RKO (cell line): ENCODE measurements at places on chromosomes 1 and 21.

GRCh38 chr1:23825076-23825761, at the start of gene HMGCL:
Gene HMGCL (minus strand): TSS chr1:23825429. CDS start chr1:23825415, 14 bp downstream.
- DNase-seq = peak; percentile 90

DNA sequence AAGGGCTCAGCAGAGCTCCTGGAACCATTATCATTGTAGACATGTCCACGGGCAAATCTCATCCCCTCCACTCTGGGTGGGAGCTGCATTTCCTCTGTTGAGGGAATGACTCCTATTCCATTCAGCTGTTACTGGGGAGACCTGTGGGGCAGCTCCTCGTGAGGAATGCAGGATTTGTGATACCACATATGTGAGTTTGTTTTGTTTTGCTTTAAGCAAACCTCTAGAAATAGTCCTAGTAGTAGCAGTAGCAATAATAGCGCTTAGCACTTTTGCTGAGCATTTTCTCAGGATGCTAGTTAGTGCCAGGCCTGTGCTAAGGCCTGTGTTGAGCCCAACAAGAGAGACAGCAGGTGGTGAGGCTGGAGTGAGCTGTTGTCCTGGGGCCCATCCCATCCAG, 10.8 kb downstream of the OLIG1 start:
- no peak for DNase-seq

DNA sequence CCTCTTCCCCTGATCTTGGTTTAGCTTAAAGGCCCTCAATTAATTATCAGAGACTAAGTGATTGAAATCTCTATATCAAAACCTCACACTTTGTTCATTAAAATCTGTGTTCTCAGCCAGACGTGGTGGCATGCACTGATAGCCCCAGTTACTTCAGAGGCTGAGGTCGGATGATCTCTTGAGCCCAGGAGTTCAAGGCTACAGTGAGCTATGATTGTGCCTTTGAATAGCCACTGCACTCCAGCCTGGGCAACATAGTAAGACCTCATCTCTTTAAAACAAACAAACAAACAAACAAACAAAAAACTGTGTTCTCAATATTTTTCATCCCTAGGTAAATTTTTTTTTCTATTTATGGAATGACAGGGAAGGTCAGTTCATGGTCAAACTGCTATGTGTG, 18.7 kb downstream of the TRMT13 start:
- no peak for DNase-seq

GRCh38 chr1:225998560-225999226, 450 bp downstream of the SDE2 start:
- peak; percentile 81 for DNase-seq

- no peak for DNase-seq
These were observed 67.7 kb downstream of the PTGER3 start for GRCh38 chr1:70979881-70980280.

- DNase-seq = no peak
These were observed 4.5 kb downstream of the FBXO2 start for GRCh38 chr1:11649624-11650330.

GRCh38 chr1:68112835-68113243, 62.4 kb upstream of the DIRAS3 start:
- DNase-seq = peak; percentile 82

GRCh38 chr1:156368889-156369684, at the start of gene RHBG:
Gene RHBG (plus strand): TSS chr1:156369211. CDS start chr1:156369250, 39 bp downstream.
- no peak for DNase-seq

- no peak for DNase-seq
These were observed 202.9 kb downstream of the FMN2 start for GRCh38 chr1:240294566-240294965.

DNA sequence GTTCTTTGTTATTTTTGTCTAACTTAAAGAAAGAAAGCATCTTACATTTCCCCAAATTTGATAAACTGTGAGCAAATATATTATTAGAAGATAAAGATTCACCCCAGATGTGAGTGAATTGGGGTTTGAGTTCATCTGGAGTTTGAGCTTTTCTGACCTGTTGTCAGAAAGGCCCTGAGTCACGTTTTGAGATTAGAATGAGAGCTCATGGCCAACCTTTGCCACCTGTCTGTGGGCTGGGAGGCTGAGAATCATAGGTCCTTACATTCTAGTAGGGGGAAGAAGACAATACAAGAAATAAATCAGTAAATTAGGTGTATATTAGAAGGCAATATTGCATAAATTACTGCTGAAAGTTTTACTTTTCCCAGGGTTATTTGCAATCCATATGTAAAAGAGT, 22.3 kb downstream of the STYXL2 start:
- DNase-seq = no peak

DNA sequence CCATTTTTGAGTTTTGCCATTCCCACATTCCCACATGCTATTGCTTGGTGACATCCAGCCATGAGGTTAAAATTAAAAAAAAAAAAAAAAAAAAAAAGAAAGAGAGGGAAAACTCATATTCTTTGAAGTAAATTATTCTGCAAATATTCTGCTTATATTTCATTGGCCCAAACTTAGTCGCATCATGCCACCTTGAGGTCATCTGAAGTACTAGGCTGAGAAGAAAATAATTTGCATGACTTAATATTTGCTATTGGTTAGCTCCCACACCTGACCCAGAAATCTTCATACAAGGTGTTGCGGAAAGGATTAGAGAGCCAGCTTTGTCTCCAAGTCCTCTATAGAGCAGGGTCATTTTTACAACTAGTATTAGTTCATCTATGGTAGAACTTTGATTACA, 2206.0 kb downstream of the MRPL39 start:
- peak; percentile 57 for DNase-seq

- DNase-seq = no peak
These were observed 290.3 kb downstream of the PTPRC start for GRCh38 chr1:198929111-198929604.

DNA sequence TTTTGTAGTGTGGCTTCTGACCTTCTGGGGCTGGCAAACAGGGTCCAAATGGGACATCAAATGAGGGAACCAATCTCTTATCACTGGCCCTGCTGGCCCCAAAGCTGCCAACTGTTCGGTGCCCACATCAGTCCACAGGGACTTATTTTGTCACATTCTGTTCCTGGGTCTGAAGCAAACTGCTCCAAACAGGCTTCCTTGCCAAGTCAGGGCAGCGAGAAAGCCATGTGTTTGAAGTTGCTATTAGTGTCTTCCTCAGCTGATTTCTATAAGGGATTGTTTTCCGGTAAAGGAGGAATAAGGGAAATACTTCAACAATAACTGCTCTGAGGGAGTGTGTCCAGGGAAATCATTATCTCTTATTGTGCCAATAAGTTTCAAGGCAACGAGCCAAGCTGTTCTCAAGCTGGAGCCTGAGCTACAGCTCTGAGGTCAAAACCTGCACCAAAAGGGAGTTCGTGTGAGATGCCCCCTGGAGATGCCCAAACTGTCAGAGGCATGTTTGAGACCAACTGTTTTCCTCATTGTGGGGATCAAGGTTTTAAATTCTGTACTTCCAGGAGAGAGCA, 381.4 kb upstream of the PROX1 start:
- DNase-seq = no peak

DNA sequence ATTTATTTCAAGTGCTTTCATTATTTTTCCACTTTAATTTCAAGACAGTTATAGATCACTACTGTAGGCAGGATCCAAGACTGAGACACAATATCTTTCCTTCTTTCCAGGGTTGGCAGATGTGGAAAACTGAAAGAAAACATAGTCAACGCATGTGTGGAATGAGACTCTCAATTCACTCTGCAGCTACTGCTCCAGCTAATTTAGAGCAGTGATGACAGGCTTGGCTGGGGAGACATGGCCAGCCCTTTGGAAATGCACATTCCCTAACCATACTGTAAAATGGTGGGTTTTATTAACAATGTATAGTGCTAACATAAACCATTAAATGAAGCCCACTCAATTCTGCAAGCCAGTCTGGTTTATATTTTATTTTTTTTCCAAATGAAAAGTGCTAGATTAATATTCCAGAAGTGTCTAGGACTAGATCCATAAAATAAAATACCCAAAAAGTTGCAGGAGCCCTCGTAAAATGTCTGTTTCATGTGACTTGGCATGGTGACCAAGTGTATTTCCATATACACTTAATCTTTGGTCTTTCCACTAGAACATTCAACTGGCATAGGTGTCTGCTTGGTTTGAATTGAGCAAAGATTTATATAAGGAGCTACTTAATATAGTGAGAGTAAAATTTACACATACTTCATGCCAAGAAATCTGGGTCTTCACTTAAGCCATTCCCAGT, 32.9 kb downstream of the COL11A1 start:
- DNase-seq = no peak

DNA sequence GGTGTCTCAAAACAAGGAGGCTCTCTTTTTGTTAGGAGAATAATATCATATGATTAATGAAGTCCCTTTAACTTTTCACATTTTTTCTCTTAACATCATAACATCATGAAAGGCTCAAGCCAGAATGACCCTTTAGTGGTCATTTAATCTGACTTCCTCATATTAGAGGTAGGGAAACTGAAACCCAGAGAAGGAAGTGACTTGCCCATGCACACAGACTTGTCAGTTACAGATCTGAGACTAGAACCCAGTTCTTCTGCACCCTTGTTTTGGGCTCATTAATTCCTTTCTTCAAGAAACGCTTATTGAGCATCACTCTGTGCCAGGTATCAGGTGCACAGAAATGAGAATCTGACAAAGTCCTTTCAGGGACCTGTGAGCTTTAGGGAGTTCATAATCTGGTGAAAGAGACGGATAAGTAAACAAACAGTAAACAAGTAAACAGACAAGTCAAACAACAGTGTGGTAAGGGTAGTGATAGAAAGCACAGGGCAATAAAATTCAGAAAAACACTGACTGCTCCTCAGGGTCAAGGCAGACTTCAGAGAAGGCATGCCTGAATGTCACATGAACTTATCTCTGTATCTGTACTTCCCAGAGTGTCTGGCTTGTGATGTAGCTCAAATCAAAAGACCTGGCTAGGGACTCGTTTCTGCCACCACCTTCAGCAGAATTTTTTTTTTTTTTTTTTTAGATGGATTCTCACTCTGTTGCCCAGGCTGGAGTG, 38.3 kb upstream of the OSBPL9 start:
- no peak for DNase-seq

DNA sequence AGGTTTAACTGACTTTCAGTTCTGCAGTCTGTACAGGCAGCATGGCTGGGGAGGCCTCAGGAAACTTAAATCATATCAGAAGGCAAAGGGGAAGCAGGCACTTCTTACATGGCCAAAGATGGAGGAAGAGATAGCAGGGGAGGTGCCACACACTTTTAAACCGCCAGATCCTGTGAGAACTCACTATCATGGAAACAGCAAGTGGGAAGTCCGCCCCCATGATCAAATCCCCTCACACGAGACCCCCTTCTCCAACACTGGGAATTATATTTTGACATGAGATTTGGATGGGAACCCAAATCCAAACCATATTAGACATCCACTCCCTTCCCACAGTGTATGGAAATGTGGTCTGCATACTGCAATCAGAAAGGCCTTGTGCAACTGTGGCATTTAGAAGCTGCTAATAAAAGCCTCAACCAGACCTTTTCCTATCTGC, 148.2 kb downstream of the FCRL5 start:
- no peak for DNase-seq

DNA sequence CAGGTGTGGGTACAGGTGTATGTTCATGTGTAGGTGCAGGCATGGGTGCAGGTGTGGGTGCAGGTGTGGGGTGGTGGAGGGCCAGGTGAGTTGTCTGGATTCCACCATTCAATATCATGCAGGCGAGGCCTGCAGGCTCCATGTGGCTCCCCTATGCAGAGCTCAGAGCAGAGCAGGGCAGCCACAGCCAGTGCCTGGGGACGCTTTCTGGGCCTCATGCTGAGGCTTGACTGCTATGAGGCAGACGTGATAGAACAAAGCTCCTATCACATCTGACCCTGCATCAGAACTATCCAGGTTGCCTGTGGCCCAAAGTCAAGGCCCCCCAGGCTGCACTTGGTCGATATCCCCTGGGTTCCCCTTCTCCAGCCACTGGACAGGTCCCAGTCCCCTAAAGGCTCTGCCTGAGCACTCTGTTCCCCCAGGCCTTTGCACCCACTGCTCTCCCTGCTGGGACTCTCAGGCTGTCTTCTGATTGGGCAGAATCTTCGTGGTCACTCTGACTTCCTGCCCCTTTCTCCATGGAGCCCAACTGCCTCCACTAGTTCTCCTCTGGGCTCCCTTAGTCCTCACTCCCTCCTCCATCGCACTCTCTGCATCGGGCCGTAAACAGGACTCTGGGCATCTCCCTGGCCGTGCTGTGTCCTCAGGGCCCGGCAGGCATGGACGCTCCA, 78.6 kb upstream of the ACTL8 start:
- DNase-seq = peak; percentile 7
